ENCODE measurements at places on chromosomes 12 and 14. TPM values are rescaled to one million over a fixed set of nuclear protein-coding genes. Genes with fewer than 3 reads are reported as not detected.
A peak's percentile ranks its signal among the peaks of the same experiment; 100 is the strongest.

DNA sequence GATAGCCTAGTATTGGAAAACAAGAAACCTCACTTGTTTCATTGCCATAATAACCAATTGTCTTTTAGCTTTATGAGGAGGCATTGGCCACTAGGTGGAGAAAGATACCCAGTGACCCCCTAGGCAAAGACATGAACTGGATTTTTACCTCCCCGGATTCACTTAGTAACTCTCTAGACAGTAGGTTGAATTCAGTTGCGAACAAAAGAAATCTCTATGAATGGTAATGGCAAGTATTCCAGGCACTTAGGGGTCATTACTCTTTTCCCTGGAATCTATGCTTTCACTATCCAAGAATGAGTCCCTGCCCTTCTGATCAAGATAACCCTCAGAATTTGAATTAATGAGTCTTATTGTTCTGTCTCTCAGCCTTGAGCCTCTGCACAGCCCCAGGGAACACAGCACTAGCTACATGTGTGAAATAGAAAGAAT lies 29.5 kb upstream of the RHOJ start:
- peak; percentile 62 for DNase-seq

DNA sequence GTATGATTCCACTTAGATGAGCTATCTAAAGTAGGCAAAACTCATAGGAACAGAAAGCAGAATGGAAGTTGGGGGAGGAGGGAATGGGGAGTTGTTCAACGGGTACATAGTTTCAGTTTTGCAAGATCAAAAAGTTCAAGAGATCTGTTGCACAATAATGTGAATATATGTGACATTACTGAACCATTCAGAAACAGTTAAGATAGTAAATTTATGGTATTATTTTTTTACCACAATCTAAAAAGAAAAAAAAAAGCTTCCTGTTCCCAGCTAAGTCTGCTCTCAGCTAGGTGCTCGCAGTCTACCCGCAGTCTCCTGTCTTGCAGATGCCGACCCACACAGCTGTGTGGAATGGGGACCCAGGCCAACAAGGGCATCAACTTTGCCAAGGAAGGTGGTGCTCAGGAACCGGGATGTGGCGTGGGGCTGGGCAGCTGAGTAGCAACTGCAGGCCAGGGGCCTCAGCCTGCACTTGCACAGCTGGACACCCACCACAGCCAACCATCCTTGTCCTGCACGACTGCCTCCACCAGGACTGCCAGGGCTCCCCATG lies 15.3 kb upstream of the ANO6 start:
- DNase-seq: no peak

C14orf180 gene
- 0.18 TPM for total RNA-seq

- DNase-seq: peak; percentile 20
Measured at GRCh38 chr14:79419571-79420327, 791.6 kb downstream of the DIO2 start.

GRCh38 chr14:104549536-104550339 lies 29.8 kb upstream of the C14orf180 start:
- no peak for DNase-seq

TAS2R9 gene
- 1.7 TPM for total RNA-seq

DNA sequence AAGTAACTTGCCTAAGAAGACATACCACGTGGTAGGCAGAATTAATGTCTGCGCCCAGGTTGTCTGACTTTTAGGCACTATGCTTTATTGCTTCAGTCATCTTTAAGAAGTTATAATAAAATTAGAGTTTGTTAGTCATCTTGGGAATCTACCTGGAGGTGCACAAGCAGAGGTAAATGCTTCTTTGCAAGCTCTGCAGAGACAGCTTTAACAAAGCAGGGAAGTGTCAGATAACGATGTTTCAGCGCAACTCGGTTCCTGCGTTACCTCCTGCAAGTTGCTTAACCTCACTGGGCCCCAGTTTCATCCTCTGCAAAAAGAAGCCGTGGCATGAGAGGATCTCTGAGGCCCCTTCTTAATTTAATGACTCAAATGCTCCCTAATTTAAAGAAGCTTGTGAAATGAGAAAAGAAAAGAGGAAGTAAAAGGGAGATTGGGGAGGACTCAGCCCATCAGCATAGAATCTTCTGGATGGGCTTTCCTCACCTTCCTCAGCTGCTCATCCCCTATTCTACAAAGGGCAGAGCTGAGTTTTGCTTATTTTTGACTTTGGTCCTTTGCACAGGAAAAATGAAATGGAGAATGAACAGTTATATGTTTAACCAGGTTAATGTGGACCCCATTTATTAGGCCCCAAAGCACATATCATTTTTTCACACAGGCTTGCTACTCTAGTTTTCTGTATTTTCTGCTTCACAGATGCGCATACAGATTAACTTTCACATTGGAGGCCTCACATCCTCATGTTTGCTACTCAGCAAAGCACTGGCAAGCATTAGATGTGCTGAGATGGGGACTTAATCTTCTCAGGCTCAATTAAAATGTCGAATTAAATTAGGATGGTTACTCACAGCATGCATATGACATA lies 5.1 kb downstream of the ARHGDIB start:
- no peak for DNase-seq

GRCh38 chr14:31994391-31995033 lies 82.6 kb upstream of the ARHGAP5 start:
- DNase-seq: no peak

DNA sequence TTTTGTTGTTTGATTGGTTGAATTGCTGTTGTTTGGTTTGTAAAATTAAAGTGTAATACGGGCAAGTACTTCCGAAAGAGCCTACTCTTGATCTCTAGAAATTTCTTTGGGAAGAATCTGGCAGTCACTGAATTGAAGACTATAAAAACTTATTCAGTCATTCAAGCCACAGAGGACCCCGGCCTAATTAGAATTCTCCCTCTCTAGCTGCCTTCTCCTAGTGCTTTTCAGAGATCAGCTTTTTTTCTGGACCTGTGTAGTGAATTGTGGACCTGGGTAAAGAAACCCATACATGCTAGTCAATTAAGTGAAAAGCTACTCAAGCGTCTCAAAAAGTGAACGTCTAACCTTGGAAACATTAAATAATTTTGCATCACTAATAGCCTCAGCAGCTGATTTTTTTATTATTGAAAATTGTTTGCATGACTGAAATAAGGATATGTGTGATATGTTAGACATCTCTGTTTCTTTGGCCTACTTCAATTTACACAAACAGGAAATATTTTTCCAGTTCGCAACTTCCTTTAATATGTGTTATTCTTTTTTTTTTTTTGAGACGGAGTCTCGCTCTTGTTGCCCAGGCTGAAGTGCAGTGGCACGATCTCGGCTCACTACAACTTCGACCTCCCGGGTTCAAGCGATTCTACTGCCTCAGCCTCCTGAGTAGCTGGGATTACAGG lies 27.2 kb downstream of the EFCAB11 start:
- no peak for DNase-seq

BCL11B gene
- total RNA-seq: 5.1 TPM

OLR1 gene
- total RNA-seq: 4.8 TPM

DNA sequence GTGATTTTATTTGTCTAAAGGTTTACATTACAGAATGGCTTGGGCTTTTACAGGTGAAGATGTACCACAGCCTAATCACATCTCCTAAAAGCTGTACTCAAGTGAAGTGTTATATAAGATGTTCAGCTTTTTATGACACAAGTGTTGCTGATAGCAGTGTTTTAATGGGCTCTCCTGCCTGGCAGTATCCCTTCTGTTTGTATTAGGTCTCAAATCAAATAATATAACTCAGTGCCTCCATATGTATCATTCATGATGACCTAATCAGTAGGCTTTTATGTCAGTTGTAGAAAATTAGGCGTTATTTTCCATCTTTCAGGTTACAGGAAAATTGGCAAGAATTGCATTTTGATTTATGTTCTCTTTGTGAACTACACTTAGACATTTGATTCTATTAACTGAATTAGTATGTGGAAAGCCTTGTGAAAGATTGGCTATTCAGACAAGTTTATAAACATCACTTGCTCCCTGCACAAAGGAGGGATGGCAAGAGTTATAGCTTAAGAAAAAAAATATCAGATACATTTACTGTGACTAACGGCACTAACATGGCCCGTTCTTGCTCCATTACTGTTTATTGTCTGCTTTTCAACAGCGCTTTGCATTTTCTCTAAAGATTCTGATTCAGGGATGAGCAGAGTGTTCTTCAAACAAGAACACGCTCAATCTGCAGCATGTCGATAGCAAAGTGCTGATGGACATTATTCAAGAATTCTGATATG lies 143.7 kb upstream of the DIO2 start:
- no peak for DNase-seq

DNA sequence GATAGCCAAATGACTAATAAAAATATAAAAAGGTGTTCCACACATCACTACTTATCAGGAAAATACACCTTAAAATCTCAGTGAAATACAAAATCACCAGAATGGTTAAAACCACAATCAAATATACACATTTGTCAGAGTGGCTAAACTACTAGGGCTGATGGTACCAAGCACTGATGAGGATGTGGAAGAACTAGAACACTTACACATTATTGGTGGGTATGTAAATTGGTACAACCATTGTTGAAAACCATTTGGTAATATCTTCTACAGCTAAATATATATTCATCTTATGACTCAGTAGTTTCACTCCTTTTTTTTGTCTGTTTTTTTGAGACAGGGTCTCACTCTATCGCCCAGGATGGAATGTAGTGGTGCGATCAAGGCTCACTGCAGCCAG lies 48.5 kb upstream of the TTC7B start:
- DNase-seq: no peak

DNA sequence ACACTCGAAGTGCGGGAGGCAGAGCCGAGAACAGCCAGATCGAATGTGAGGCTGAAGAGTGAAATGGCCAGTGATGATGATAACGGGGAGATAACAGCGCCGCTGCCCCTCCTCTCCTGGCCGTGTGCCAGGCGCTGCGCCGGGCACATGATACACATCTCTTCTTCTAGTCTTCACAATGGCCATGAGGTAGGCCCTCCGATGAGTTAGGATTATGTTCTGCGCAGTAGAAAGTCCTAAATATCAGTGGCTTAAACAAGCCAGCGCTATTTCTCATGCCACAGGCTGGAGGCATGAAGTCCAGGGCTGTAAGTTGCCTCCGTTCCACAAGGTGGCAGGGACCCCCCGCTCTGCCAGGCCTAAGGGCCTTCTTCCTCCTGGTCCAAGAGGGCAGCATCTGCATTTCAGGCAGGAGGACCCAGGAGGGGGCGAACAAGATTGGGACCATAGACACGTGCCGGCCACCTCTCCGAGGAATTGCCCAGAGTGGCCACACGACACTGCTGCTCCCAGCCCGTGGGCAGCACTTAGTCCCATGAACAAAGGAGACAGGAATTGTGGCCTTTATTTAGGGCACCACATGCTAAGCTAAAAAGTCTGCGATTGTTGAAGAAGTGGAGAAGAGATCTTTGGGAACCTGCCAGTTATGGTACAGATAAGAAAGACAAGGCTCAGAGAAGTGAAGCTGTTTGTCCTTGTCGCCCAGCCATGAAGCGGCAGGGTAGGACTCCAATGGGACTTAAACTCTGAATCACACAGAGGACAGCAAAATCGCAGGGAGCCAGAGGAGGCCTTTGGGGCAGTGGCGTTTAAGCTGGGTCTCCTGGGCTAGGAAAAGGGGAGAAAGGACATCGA lies 10.9 kb upstream of the HVCN1 start:
- no peak for DNase-seq

DNA sequence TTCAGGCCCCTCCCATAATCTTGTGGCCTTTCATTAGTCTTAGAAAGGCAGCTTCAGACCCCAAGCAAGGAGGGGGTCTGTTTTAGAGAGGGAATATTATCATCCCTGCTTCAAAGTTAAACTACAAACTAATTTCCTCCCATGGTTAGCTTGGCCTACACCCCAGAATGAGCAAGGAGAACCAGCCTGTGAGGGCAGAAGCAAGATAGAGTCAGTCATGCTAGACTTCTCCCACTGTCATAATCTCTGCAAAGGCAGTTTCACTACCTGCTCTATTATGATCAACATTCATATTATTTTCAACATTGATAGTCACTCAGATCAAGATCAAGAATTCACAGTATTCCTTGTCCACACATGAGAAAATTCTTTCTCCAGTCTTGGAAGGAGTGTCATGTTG lies 105.1 kb downstream of the GXYLT1 start:
- no peak for DNase-seq

DLGAP5 gene
- 12.6 TPM for total RNA-seq

C12orf60 gene
- total RNA-seq: 4.4 TPM

B4GALNT3 gene
- total RNA-seq: 2.4 TPM

SYNJ2BP gene
- 26.2 TPM for total RNA-seq

ZBTB42 gene
- total RNA-seq: 0.73 TPM

SMAGP gene
- 2.1 TPM for total RNA-seq

MYF6 gene
- 0.64 TPM for total RNA-seq

KRT83 gene
- total RNA-seq: not detected

DNA sequence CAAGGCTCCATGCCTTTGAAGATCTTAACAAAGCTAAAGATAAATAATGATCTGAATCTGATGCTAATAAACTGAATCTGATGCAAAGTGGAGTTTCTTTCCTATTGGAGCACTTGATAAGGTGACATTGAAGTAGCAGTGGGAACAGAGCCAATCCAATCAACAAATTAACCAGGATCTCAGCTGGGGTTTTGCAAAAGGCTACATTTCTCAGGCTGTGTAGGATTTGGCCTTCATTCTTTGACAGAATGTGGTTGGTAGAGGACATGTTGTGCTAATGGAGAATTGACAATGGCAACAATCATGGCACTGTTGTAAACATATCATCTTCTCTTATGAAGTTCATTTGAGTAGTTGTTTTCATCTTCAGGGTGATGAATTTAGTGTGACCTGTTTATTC lies 164.9 kb downstream of the CCDC91 start:
- DNase-seq: no peak
